ENCODE measurements at places on chromosomes 3 and 15.

GRCh38 chr3:73351423-73352071 is 273.2 kb downstream of the PDZRN3 start:
- no peak for DNase-seq

GRCh38 chr15:98597666-98598065 is 50.7 kb upstream of the IGF1R start:
- DNase-seq = no peak

DNA sequence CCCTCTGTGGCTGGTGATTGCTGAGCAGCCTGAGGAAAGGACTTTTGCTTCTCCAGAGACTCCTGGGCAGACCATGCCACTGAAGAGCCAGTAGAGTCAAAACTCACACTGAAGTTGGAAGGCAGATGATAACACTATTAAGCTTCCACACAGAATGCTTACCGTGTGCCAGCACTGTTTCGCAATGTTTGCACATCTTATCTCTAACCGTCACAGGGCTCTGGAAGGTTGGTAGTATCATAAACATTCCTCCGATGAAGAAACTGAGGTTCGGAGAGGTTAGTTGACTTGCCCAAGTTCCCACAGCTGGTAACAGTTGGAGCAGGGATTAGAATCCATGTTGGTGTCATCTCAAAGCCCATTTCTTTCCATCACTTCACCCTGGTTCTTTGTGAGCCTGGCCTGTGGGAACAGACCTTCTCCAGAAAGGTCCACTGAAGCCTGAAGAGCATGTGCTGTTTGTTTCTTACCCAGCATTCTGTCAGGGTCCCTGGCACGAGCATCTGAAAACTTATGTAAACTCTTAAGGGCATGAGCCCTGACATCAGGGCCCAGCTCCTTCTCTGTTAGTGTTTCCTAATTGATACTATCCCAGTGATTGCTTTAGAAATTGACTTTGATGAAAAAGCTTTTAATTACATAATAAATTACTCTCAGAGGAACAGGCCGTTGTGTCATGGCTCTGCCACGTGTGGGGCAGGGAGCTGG is 77.0 kb upstream of the PRR23C start:
- DNase-seq = no peak

- no peak for DNase-seq
These were observed 90.4 kb downstream of the MB21D2 start for GRCh38 chr3:192827208-192827607.

DNA sequence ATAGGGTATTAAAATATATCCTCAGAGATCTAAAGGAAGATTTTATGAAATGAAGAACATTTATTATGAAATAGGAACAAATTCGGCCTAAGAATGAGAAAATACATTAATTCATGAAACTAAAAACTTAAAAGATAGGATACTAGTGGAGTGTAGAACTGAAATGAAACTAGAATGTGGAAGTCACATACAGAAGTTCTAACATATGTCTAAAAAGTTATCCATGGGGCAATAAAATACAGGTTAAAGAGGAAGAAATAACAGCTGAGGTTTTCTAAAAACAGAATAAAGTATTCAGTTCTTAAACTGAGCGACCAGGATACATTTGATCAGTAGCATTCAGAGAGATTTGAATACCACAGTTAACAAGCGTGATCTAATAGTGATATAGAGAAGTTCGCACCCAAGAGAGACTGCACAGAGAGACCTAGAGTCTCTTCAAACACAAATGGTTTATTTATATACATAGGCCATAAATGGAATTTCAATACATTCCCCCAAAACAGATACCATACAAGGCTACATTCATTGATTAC is 85.9 kb downstream of the FEZF2 start:
- no peak for DNase-seq

DNA sequence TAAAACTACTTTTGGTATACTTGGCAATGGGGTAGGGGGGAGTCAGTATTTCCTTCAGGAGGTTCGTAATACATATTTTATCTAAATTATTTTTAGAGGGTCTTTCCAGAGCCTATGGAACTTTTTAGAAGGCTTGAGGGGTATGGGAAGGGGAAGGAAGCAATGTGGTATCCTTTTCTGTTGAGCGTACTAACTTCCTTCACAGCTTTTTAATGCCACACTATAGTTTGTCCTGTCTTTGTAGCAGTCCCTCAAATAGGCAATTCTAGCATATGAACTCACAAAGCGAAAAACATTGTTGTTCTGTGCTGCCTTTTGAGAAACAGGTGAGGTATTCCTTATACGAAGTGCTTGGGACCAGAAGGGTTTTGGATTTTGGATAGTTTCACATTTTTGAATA is 22.3 kb upstream of the P2RY13 start:
- DNase-seq = no peak

DNA sequence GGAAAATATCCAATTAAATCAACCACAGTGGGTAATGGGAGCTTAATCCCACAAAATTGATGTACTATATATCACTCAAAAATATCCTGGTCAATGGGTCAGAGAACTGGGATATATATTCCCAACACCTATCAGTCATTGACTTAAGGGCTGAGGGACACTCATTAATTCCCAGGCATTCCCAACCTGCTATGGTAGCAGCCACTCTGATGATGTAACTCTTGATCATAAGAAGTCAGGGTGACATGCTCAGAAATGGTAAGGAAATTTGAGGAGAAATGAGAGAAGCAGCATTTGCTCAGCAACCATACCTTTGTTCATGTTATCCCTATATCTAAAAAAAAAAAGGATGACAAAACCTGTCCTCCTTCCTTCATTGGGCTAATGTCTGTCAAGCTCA is 3.1 kb upstream of the PLOD2 start:
- DNase-seq = no peak

- no peak for DNase-seq
These were observed 17.1 kb downstream of the ADCY5 start for GRCh38 chr3:123431658-123432324.

GRCh38 chr3:195154793-195155535 is 116.0 kb downstream of the XXYLT1 start:
- no peak for DNase-seq

- DNase-seq = no peak
These were observed 508.3 kb downstream of the LPP start for GRCh38 chr3:188662214-188662613.

DNA sequence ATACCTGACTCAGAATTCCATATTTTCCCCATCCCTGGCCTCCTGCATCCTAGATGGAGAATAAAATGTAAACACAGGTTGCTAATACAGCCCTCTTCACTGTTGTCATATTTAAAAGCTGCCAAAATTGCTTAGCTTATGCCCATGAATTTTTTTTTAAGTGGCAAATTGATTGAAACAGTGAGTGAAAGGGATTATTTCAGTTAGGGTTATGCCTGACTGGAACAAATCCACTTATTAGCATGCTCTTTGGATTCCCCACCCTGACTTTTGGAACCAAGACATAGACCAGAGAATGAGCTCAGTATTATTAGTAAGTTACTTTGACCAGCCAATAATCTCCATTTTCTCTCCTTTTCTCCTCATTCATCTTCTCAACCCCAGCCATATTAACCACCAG is 244.7 kb downstream of the FEZF2 start:
- no peak for DNase-seq

- no peak for DNase-seq
These were observed 261.0 kb downstream of the TLE3 start for GRCh38 chr15:69836526-69837230.

DNA sequence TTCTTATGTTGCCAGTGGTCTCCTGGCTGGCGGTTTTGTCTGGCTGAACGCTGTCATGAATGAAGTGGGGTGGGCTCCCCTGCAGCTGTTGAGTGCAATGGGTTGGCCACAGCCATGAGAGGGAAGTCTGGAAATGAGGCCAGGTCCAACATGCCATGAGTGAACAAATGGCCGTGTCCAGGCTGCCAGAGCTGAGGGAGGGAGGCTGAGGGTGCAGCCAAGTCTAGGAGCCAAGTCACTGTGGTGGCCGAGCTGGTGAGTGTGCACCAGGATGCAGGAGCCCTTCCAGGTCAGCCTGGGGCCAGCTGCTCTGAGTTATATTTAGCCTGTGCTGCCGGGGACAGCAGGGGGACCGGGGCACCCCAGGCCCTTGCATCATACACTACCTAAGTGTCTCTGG is 24.7 kb upstream of the PRR23E start:
- DNase-seq = no peak

DNA sequence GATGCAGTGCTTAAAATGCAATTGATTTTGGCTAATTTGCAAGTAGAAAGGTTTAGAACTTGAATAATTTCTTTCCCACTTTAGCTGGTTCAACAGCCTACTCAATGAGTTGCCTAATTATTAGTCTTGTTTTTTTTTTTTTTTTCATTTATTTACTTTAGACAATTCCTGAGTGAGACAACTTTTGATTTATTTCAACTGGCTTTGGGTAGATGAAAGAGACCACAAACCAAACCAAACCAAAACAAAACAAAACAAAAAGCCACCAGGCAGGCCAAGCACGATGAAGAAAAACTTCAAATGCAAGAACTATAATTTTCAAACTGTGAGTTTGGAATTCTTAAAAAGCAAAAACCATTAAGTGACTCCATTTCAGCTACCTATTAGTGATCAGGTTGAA is 469.9 kb downstream of the GBE1 start:
- DNase-seq = no peak

DNA sequence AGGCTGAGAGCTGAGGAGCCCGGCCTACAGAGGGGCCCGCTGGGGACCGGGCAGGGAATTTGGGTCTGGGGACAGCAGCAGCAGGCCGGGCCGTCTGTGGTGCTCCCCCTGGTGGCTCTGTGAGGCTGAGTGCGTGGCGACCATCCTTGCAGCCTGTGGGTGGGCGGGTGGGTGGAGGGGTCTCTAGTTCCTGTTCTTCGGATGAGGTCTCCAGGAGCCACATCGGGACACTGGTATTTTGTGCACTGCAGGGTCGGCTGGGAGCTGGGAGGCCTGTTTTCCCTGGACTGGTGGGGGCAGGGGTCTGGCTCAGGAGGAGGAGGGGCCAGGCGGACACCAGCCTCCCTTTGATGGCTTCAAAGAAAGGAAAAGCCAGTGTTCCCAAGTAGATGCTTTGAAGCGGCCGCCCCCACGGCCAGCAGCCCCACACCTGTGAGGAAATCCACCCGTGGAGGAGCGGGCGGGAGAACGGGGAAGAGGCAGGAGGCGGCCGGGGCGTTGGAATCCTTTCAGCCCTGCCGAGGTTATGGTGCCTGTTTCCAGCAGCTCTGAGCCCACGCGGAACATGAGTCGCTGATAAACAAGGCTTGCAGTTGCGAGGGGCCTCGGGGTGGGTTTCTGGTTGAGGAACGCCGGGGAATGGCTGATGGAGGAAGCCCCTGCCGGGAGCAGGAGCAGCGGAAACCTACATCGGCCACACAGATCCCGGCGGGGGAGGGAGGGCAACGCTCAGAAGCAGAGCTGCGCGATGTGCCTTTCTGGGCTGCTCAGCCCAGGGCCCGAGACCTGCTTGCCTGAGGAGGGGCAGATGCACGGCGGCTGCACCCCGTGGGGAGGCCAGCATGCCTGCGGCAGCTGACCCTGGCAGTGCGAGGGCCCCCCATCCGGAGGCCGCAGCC is 154.3 kb downstream of the NSMCE3 start:
- no peak for DNase-seq

GRCh38 chr3:159609625-159610024 is 379.0 kb upstream of the IL12A start:
- DNase-seq = no peak

DNA sequence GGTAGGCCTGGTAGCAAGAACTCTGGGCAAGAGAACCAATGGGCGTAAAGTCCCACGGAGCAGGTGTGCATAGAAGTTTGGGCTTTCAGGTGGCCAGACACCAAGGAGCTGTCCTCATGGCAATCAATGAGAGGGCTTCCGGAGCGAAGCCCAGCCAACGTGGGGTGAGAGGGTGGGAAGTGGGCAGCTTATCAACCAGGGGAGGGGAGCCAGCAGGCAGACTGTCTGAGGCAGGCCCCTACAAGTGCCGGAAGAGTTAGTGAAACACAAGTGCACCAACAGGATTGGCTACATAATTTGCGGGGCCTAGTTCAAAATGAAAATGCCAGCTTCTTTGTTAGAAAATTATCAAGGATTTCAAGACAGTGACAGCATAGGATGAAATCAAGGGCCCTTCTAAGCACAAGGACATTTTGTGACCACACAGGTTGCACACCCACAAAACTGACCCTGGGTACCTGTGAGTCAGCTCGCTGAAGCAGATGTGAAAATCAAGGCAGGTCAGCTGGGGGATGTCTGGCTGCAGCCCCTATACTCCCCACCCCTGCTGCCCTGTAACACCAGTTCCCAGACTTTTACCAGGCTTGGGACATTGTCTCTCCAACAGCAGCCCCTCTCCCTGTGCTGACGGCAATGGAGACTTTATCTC is 102.1 kb upstream of the ETV5 start:
- no peak for DNase-seq

DNA sequence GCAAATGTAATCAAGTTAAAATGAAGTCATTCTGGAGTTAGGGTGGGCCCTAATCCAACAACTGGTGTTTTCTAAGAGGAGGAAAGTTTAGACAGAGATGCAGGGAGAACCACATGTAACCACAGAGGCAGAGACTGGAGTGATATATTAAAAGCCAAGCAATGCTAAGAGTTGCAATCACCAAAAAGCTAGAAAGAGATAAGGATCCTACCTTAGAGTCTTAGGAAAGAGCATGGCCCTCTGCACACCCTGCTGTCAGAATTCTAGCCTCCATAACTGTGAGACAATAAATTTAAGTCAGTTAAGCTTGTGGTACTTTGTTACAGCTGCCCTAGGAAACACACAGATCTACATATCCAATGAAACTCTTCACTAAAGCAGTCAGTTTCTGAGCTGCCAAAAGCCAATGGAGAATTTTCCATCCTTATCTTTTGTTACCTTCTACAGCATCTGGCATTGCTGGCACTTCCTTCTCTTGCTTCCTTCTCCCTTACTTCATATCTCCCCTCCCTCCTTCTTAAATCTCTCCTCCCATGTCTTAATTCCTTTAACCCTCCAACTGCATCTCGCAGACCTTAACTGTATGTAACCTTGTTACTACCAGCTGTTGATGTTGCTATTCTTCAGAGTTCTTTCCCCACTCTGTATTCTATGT is 11.2 kb downstream of the DCBLD2 start:
- DNase-seq = no peak

DNA sequence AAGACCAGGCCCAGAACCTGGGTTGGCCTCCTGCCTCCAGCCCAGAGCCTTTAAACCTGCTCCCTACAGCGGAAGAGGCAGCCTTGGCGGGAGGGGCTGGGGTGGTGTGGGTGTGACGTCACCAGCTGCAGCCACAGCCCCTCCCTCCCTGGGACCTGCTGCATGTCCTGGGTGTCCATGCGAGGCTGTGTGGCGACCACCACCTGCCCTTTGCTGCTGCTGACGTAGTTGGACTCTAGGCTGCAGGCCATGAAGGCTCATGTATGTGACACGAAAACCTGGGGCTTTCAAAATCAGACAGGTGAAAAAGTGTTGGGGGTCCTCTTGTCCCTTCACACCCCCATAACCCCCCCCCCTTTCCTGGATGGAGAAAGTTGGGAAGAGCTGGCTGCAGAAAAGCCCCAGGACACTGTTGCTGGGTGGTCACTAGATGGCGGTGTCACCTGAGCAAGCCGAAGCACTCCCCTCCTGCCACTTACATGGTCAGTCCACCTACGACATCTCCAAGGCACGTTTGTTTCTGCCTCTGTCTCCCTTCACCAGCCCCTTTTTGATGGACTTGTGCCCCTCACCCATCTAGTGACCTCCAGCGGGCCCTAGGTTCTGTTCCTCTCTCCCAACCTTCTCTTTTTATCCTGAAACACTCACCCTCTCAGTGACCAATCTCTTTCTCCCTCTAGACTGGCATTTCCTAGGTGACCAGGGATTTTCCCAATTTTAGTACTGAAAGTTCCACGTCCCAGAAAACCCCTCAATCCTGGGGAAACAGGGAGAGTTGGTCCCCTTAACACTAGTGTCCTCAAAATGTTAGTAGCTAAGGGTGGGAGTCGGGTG is 35.2 kb downstream of the SLC6A20 start:
- DNase-seq = peak; percentile 55

GRCh38 chr3:14424711-14425580 is 22.5 kb downstream of the SLC6A6 start:
- DNase-seq = peak; percentile 66

Data from activated CD4-positive, alpha-beta T cell treated with anti-CD3 and anti-CD28 coated beads, Interleukin-10, Interleukin-2, amounts not matched to agents 100 ng/mL and 50 ng/mL, durations not matched to agents 16 hours and 8 hours (primary cell).